ENCODE measurements at places on chromosomes 16 and 17.

GRCh38 chr16:12901204-12901596 lies 198 bp upstream of the SHISA9 start:
- no peak for DNase-seq

- no peak for DNase-seq
These were observed 1.3 kb downstream of the NAGS start for GRCh38 chr17:44005527-44006271.

- DNase-seq, result no peak
These were observed 510.2 kb downstream of the CDH13 start for GRCh38 chr16:83136924-83137323.

DNA sequence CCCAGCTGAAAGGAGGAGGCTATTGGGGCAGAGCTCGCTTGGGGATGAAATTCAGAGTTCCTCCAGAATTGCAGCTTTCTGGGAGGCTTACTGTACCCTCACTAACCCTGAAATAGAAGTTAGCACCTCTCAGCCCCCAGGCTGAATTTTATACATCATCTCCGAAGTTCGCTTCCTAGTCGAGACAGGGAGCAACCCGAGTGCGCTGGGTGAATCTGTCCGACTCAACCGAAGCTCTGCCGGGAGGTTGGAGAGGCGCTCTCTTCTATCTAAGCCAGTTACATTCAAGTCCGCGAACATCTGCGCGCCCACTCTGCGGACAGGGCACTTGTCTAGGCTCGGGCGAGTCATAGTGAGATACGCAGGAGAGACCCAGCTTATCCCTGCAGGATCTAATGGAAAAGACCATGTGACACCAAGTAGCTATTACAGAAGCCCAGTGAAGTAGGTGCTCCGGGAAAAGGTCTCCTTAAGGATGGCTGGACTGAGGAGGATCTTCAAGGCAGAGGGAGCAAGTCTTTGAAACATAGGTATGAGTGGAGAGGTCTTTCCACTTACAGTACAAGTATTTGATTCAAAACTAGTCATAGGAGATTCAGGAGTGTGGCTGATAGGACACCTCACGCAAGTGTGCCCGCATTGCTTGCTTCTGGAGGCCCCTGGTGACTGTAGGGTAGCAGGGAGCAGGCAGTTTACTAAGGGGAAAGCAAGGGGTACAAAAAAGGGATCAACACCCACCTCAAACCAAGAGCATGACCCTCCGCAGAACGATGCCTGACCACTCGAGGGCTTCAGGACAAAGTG lies 646 bp upstream of the HES7 start:
- no peak for DNase-seq

- no peak for DNase-seq
These were observed 6.7 kb upstream of the B9D1 start for GRCh38 chr17:19369107-19369778.

- DNase-seq, result no peak
These were observed 10.1 kb upstream of the WDR45B start for GRCh38 chr17:82658331-82658730.

DNA sequence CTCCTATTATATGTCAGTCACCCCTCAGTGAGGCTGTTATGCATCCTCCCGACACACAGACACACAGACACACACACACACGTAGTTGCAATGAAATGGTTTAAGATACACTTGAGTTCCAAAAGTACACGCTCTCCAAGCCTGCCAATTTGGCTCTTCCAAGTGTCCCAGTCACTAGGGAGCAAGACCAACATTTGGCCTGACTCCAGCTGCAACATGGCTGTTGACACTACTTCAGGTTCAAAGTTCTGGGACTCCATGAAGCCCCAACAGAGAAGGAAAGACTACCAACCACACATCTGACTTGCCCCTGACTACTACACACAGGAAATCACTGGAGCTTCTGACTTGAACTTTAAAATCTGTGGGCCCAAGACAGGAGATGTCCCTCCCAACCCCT lies 128.1 kb upstream of the KCNJ18 start:
- no peak for DNase-seq

- DNase-seq, result no peak
These were observed 914 bp downstream of the MAP1LC3B start for GRCh38 chr16:87392821-87393679.

GRCh38 chr17:57045868-57046704 lies 39.0 kb upstream of the AKAP1 start:
- no peak for DNase-seq

DNA sequence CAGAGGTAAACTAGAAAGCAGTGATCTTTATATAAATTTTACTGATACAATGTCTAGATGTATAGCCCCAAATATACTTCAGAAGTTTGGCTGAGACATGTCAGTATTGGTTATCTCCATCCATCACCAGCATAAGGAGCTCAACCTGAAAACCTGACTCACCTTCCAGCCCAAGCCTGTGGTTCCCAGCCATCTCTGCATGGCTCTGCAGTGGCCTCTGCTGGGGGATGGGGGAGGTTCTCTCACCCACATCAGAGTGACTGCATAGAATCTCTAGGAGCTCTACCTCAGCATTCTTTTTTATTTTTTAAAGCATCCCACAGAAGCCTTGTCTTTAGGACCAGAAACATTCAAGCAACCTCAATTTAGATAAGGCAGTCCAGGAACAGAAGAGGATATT lies 27.3 kb downstream of the USP7 start:
- peak; percentile 47 for DNase-seq

DNA sequence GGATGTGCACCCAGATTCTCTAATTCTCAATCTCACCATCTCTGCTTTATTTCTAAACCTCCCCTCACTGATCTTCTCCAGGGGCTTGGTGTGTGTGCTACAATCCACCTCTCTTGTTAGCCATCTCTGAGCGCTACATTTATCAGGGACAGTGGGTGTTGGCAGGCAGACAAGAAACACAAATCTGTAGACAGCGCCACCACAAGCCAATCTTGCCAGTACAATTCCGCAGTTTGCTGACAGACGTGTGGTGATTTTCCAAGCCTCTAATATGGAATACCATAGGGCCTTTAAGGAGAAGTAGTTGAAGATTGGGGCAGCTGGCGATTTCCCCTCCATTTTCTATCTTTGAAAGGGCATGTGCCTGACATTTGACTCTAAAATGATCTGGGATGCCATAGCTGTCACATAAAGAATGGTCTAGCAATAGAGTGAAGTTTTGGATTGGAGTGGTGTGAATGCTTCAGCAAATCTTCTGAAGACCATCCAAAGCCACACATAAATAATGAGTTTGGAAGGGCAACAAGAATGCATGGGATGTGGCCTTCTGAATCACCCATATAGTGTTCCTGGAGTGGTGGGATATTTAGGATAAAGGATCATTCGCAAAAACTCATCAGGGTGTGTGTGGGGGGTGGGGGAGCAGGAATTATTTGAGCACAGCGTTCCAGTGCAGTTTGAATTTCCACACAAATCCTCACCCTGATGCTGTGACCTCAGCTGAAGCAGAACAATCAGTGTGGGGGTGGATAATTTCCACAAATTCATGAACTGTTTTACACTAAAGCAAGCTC lies 12.0 kb upstream of the ANKFN1 start:
- no peak for DNase-seq

GRCh38 chr17:28475151-28475900 lies 1.9 kb downstream of the SLC13A2 start:
- DNase-seq, result no peak

GRCh38 chr16:1713933-1714332 lies 7.9 kb downstream of the MAPK8IP3 start:
- no peak for DNase-seq

- DNase-seq, result no peak
These were observed 54.4 kb upstream of the RCVRN start for GRCh38 chr17:9959377-9959981.

- DNase-seq, result no peak
These were observed 4.9 kb upstream of the HIGD1B start for GRCh38 chr17:44842748-44843147.

- no peak for DNase-seq
These were observed 2.6 kb upstream of the FDXR start for GRCh38 chr17:74875155-74875976.

DNA sequence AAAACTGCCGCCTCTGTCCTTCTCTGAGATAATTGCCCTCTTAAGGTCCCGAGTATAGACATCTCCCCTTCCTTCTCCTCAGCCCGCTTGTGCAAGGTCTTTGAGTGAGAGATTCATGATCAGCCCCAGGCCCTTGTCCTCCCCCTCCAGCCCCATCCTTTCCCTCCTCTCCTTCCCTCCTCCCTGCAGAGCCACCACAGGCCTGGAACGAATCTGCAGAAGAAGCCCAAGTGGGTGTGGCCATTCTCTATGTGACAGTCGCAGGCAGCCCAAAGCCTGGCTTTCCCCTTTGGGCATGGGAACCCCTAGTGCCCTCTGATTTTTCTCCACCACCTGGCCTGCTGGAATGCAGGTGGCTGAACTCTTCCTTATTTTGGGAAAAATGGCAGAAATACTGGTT lies 7.2 kb upstream of the NDRG4 start:
- no peak for DNase-seq

DNA sequence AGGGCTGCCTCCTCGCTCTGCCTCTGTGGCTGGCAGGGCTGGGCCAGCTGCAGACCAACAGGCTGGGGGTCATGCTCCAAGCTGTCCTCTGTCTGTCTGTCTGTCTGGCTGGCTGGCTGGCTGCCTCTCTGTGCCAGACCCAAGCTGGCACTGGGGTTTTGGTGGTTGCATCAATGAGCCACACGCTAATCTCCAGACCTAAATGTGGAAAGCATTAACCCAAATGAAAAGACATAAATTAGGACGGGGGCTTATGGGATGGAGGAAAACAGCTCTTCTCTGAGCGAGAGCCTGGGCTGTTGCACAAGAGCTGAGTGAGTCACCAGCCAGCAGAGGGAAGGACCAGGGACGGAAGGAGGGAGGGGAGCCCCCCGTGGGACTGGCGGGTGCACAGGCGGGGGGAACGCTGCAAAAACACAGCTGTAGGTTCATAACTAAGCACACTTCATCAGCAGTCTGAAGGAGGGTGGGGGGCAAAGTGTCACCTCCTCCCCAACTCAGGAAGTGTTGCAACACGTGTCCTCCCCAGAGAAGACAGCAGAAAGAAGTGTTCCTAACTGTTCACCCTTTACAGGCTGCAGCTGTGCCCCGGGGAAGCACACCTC lies 83.4 kb downstream of the GAS7 start:
- DNase-seq, result no peak

- no peak for DNase-seq
These were observed 12.4 kb downstream of the ITGB3 start for GRCh38 chr17:47265983-47266541.

- no peak for DNase-seq
These were observed 126.1 kb downstream of the IRX5 start for GRCh38 chr16:55056585-55057401.

DNA sequence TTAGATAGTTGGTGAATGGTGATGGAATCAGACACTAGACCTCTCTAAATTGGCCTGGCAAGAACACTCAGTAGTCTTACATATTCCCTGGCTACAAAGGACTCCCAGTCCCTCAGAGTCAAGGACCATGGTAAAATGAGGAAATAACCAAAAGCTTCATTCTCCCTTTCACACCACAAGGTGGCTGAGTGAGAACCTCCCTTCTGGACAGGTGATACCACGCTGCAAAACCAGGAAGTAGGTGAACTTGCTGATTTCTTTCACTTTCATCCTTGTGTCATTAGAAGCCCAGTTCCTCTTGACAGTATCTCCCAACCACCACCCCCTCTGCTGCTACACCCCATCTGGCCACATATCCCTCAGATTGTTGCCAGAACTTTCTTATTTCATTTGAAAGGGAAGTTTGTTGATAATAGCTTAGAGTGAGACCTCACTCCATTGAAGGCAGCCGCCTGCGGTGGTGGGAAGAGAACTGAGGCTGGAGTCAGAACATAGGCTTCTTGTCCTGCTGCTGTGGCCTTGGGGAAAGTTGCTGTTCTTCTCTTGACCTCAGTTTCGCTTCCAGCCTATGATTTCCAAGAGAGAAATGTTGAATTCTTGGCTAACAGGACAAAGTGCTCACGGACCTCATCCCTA lies 290.6 kb upstream of the CCL2 start:
- DNase-seq, result no peak

- DNase-seq, result no peak
These were observed 90.3 kb downstream of the RAB11FIP4 start for GRCh38 chr17:31481783-31482081.

DNA sequence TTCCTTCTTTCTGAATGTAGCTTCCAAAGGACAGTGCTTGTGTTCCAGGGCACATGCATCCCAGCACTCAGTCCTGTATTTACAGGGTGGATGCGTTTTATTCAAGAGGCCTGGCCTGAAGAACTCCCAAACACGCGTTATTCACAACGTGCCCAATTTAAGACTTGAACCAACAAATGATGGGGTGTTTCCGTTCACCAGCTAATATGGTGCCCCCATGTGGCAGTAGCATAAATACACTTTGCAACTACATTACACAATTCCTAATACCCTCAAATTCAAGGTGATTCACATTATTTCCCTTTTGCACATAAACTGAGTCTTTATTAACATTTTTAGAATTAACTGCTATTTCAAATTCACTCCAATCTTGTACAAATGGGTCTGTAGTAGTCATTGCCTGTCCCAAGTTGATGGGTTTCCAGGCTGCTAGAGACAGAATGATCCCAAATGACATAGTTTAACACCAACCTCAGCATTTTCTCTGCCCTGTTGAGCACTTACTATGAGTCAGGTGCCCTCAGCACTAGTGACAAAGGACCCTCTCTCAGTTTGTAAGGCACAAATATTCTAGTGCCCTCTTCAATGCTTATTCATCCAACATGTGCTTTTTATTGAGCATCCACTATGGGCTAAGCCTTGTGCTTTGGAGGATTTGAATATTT lies 26.9 kb downstream of the HSD17B2 start:
- no peak for DNase-seq

- no peak for DNase-seq
These were observed 42.3 kb downstream of the TBX4 start for GRCh38 chr17:61494325-61495160.

GRCh38 chr16:81513204-81514040 lies 68.8 kb downstream of the CMIP start:
- DNase-seq, result no peak

- DNase-seq, result no peak
These were observed 27.7 kb upstream of the CLEC18B start for GRCh38 chr16:74448990-74449389.

DNA sequence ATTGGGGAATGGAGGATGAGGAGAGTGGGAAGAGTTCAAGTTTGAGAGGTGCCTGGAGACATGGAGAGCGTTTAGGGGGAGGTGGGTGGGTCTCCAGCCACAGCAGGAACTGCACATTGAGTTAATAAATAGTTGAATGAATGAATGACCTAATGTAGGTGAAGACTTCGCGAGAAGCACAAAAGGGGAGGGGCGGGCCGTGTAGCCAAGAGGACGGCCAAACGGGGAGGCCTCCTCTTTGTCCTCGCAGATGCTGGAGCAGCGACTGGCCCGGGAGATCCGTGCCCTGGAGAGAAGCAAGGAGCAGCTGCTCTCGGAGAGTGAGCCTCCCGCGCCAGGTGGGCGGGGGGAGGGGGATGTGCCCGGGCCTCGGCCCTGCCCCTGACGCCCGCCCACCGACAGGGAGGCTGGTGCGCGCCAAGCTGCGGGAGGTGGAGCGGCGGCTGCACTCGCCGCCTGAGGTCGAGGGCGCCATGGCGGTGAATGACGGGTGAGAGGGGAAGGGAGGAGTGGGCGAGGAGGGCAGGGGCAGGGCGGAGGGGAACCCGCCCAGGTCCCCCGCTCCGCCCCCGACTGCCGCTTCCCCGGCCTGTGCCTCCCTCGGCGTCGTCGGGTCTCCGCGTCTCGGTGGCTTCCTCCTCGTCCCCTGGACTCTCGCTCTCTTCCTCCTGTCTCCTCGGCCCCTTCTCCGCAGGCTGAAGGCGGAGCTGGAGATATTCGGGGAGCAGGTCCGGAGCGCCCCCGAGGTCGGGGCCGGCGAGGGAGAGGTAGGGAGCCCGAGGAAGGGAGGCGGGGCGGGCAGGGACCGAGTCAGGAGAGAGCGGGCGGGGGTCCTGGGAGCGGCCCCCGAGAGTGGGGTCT lies 12.9 kb downstream of the SYCE1L start:
- peak; percentile 23 for DNase-seq

- DNase-seq, result no peak
These were observed 111.1 kb downstream of the SMG6 start for GRCh38 chr17:2192367-2193057.
